NCI-H460 (cell line): ENCODE measurements at places on chromosomes 2 and 18.
A peak's percentile ranks its signal among the peaks of the same experiment; 100 is the strongest.

DNA sequence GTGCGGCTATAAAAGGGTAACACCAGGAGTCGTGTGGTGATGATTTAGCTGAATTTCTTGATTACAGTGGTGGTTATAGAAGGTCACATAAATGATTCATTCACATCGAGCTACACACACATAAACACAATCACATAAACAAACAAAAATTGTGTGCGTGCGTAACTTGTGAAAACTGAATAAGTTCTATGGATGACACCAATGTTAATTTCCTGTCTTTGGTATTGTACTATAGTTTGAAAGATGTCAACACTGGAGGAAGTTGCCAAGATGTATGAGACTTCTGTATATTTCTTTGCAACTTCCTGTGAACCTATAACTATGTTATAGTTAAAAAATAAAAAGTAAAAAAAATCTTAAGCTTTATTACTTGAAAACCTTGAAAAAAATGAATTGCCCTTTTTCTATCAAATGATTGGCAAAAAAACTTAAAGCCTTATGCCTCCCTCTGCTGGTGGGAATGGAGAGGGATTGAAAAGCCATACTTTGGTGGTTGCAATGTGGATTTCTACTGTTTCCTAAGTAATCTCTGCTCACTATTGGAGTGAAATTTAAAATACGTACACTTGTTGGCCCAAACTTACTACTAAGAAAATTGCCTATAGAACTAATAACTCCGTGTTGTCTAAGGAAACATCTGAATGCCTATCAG, 227.7 kb downstream of the RPIA start:
- DNase-seq: peak; percentile 22

DNA sequence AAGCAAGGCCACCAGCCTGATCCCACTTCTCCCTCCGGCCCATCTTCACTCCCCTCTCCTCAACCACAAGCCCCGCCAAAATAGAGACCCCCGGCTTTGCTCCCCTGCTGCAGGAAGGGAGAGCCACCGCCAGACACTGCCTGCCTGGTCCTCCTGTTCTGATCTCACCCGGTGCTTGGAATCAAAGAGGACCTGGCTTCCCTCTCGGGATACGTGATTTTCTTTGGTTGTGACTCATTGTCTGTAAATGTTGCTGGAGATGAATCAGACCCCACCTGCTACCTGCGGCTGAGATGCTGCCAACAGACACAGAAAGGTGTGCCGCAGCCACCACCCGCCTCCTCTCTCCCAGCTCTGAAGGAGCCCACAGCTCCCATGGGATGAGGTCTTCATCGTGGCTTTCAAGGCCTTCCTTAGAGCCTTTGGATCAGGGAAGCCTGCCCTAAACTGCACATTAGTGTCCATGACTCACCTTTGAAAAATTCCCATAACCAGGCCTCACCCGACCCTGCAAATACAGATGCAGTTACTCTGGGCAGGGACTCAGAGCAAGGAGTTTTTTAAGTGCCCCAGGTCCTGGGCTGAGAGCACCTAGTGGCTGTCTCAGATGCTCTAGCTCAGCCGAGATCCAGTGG, 79.4 kb upstream of the ZNF532 start:
- DNase-seq: no peak

DNA sequence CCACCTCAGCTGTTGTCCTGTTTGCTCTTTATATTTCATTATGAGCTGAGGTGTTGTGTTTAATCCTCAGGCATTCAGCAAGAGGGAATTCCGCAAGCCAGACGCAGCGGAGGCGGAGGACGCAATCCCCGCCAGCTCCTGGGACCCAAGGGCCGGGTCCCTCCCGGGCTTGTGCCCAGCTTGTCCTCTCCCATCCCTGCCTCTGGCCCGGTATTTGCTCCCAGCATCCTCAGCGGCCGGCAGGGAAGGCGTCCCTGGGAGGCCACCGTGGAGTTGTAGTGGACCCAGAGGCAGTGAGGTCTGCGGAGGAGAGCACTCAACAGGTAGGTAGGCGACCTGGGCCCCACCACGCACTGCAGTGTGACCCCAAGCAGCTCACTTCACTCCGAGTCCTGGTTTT, 42.5 kb upstream of the FOSL2 start:
- DNase-seq: no peak

DNA sequence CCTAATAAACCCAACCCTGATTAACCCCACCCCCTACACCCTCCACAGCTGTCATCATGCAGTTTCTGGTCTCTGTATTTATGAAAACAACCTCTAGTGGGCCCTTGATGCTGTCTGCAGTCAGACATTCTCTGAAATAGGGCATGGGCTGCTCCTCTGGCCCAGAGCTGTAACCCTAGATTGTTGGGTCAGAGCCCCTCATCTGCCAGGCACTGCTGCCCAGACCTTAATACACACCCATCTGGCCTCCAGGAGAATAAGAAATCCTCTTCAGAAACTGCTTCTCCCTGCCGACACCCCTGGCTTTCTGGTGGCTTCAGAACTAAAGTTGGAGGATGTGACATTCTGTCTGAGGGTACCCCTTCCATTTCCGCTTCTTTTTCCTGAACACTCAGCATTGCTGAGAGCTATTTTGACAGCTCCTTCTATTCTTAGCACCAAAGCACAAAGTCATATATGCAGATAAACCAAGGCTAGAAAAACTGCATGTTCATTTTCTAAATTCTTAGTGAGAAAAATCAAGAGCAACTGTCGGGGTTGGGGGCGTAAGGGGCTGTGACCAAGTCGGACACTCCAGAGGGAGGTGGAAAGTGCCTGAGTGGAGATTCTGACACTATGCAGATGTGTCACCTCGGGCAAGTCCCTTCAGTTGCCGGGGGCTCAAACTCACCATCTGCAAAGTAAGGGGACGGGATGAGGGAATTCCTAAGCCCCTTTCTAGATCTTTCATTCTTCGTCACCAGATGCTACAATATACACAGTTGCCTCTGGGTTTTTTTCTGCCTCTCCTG, 28.7 kb downstream of the SRSF7 start:
- DNase-seq: no peak

DNA sequence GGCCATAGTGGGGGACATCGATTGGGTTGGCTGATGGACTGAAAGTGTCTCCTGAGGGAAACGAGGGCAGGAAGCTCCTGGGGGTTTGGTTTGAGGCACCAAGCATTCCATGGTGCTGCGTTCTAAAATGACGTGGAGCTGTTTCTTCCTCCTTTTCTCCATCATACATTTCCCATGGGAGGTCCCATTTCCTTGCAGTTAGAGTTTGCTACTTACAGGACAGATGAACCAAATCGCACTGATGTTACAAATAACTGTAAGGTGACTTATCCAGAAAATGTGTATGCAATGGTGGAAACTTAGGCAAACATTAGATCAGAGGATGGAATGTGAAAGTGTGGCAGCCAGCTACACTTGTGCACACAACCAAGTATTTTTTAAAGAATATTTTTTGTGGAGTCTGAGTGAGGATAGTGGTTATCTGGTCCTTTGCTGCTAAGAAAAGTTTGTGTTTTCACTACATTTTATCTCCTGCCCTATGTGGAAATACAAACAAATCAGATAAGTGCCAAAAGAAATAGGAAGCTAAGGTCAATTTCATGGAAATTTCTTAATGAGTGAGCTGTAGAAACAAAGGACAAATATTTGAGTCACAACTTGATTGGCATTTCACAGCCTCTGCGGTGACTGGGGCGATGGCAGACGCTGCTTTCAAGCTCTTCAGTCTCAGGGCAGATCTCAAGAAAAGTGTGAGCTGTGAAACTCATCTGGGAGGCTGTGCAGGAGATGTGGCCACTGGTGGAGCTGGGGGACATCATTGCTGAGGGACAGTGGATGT, 256.2 kb downstream of the TSN start:
- DNase-seq: peak; percentile 99

DNA sequence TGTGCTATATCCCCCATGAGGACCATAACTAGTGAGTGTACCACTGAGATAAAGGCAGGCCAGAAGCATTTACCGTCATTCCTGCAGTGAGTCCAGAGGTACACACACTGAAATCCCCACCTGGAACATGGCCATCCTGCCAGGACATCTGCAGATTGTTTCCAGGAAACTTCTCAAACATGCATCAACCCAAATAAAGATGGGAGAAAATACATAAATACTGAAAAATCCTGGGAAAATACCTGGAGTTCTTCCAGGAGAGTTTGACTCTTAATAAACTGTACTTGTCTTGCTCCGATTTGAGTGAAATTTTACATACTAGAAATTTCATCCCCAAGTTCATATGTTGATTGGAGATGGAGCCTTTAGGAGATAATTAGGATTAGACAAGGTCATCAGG, 388.1 kb upstream of the KLHL29 start:
- DNase-seq: no peak

GRCh38 chr18:54749291-54749690, 79.0 kb upstream of the RAB27B start:
- no peak for DNase-seq

GRCh38 chr2:144183727-144184126, 336.2 kb downstream of the ZEB2 start:
- DNase-seq: no peak

DNA sequence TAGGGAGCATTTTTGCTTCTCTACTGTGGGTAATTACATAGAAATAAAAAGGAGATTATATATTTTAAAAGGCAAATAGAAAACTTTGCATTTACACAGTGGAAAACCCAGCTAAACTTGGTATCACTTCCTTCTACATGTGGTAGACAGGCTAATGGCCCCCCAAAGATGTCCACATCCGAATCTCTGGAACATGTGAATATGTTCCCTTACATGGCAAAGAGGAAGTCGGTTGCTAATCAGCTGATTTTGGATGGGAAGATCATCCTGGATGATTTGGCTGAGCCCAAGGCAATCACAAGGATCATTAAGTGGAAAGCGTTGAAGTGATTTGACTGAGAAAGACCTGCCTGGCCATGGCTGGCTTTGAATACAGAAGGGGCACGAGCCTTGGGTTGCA, 26.2 kb downstream of the CREG2 start:
- no peak for DNase-seq

- no peak for DNase-seq
Observed at GRCh38 chr2:221484761-221485502, 87.2 kb downstream of the EPHA4 start.

DNA sequence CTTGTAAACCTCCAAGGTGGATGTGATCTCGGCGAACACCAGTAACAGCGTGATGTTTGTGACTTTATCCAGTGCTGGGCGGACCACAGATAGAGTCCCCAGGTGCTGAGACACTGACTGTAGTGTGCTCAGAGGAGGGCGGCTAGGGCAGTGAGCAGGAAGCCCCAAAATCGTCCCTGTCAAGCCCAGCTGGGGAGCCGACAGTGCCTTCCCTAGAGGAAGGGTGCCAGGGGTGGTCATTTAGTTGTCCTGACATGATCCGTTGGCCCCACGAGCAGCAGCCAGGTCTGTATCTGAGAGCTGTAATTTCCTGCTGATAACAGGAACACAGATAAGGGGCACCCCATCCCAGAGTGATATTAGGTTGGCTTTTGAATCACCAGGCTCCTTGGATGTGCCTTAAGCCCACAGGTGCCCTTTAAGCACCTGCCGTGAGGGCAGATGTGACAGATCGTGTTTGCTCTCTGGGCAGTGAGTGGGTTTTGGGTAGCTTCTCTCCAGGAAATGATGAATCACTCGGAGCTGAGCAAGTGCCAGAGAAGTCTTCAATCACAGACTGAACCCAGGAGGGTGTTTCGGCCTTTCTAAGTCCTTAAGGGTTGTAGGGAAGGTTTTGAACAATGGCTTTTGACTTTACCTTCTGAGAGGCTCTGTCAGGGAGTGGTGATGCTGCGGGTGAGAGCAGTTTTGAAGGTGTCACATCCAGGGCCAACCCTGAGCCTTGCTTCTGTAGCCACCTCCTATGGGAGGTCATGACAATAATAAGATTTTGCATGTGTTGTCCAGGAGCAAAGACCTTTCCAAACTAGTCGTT, 7.7 kb downstream of the LPIN1 start:
- DNase-seq: no peak

DNA sequence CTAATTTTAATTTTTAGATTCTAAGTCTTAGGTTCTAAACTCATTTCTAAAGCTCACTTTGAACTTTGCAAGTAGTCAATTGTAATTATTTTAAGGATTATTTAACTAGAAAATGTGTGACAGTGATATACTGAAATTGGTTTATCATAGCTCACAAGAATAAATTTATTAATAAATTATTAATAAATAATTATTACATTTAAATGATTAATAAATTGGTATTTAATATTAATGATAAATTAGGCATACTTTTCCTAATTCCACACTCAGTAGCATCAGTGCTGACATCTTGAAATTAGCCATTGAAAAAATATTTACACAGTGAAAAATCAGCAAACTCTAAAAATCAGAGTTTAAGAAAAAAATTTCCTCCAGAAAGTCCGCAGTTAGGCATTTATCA, 433.7 kb downstream of the FIGN start:
- DNase-seq: no peak

DNA sequence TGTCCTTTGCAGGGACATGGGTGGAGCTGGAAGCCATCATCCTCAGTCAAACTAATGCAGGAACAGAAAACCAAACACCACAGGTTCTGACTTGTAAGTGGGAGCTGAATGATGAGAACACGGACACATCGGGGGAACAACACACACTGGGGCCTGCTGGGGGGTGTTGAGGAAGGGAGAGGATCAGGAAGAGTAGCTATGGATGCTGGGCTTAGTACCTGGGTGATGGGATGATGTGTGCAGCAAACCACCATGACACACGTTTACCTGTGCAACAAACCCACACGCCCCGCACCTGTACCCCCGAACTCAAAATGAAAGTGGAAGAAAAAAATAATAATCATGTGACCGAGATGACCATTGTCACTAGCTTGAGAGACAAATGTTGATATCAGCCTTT, 114.7 kb downstream of the NDUFA10 start:
- no peak for DNase-seq

GRCh38 chr2:133247631-133248030, 320.6 kb downstream of the NCKAP5 start:
- DNase-seq: no peak

DNA sequence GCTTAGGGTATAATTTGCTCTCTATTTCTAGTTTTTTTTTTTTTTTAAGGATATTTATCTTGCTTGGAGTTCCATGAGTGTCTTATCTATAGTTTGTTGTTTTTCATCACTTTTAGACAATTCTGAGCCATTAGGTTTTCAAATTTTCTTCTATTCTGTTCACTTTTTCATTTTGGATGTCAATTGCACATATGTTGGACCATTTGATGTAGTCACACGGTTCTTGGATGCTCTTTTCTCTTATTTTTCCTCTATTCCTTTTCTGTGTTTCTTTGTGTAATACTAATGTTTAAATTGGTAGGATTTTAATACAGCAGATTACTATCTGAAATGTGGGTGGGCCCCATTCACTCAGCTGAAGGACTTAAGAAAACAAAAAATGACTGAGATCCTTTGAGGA, 292.6 kb downstream of the CALCRL start:
- no peak for DNase-seq

DNA sequence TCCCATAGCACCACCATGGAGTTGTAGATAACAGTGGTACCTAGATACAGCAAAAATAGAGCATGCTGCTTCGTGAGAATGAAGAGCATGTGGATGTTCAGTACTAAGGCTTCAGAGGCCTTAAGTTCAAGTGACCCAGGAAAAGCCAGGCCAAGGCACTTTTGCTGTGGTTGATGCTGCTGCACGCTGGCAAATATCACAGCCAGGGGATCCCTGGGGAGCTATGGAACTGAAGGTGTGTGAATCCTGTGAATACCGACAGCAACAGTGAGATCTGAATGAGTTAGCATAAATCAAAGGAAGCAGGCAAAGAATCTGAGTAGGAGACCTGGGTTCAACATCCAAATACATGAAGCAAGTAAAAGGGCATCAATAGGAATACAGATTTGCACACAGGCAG, 158.6 kb upstream of the THUMPD2 start:
- DNase-seq: no peak

GRCh38 chr2:204023088-204023487, 86.5 kb downstream of the ICOS start:
- DNase-seq: no peak

GRCh38 chr18:35581546-35581897, at the start of gene GALNT1:
Gene GALNT1, plus strand, starts transcription at chr18:35581740. Its CDS starts 72,923 bp downstream, at chr18:35654663.
- DNase-seq: no peak
